ENCODE measurements at places on chromosomes 5 and 9.

GRCh38 chr5:14218897-14219573 is 75.9 kb downstream of the TRIO start:
- no peak for DNase-seq

DNA sequence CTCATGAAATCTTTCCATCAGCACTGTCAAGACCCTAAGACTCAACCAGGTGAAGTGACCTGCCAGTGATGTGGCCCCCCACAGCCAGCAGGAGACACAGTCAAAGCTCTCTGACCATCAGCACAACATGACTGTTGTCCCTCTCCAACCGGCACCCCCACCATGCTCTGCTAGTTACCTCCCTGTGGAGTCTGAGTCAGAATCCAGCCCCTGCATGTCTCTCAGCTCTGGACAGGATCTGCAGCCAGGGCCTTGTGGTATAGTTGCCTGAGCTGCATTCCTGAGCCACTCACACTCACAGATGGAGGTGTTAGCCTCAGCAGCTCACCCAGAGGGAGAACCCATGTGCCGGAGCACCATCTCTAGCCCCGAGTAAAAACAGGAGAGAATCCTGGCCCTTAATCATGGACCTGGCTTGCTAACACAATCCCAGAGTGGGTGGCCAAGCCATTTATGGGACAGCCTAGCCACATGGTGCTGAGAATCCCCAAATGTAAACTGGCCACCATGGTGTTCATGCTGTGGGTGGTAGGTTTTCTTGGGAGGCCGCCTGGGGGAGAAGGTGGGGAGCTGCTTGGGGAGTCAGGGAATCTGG is 237.8 kb downstream of the PAPPA start:
- DNase-seq = no peak

- no peak for DNase-seq
Observed at GRCh38 chr9:87527211-87527916, 29.7 kb downstream of the DAPK1 start.

GRCh38 chr9:95171001-95171400 is 146.5 kb downstream of the FANCC start:
- DNase-seq = no peak

- DNase-seq = no peak
Observed at GRCh38 chr5:135379046-135379654, 19.9 kb downstream of the MACROH2A1 start.

DNA sequence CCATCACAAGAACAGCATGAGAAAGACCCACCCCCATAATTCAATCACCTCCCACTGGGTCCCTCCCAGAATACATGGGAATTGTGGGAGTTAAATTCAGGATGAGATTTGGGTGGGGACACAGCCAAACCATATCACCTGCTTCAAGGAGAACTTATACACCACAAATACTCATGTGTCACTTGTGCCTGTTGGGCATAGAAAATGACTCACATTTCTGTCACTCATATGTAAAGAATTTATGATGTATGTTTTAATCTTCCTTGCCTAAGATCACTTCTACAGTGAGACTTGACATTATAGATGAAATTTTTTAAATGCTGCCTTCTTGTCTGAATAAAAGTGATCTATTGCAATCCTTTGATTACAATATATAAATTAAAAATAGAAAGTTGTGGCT is 23.0 kb upstream of the PRDM6 start:
- no peak for DNase-seq

Data from activated CD8-positive, alpha-beta memory T cell treated with anti-CD3 and anti-CD28 coated beads for 1 hour (primary cell).